ENCODE measurements at places on chromosomes 4 and X. TPM values are rescaled to one million over a fixed set of nuclear protein-coding genes. Genes with fewer than 3 reads are reported as not detected.

Gene SPATA18
- 5.2 TPM for total RNA-seq

Gene ENPEP
- total RNA-seq: not detected

Gene CLGN
- total RNA-seq: 5.2 TPM

Gene NDUFA1
- 239 TPM for total RNA-seq

Gene FREM3
- not detected for total RNA-seq

Gene FGF5
- 1.0 TPM for total RNA-seq

Gene BMX
- not detected for total RNA-seq

Gene EREG
- total RNA-seq: 50.5 TPM

Gene BCAP31
- 398 TPM for total RNA-seq

Gene AMER1
- total RNA-seq: 2.4 TPM

Gene FDCSP
- total RNA-seq: not detected

Gene PAGE5
- not detected for total RNA-seq

Gene PRKG2
- 0.85 TPM for total RNA-seq

Gene OPN1MW
- total RNA-seq: not detected

Gene VCX
- not detected for total RNA-seq

Gene TRIM75
- total RNA-seq: not detected

Gene UGT2B15
- 0.06 TPM for total RNA-seq

Gene ADGRG2
- 6.0 TPM for total RNA-seq

Measured in A549 treated with DMSO at 1 μM for 4 hours (cell line).